HCEC 1CT (cell line): ENCODE measurements at places on chromosomes 1 and 21.
A peak's percentile ranks its signal among the peaks of the same experiment; 100 is the strongest.

- no peak for DNase-seq
These were observed 202.6 kb downstream of the NFIA start for GRCh38 chr1:61284936-61285335.

- DNase-seq, result no peak
These were observed 111.3 kb downstream of the SETD4 start for GRCh38 chr21:35948982-35949381.

DNA sequence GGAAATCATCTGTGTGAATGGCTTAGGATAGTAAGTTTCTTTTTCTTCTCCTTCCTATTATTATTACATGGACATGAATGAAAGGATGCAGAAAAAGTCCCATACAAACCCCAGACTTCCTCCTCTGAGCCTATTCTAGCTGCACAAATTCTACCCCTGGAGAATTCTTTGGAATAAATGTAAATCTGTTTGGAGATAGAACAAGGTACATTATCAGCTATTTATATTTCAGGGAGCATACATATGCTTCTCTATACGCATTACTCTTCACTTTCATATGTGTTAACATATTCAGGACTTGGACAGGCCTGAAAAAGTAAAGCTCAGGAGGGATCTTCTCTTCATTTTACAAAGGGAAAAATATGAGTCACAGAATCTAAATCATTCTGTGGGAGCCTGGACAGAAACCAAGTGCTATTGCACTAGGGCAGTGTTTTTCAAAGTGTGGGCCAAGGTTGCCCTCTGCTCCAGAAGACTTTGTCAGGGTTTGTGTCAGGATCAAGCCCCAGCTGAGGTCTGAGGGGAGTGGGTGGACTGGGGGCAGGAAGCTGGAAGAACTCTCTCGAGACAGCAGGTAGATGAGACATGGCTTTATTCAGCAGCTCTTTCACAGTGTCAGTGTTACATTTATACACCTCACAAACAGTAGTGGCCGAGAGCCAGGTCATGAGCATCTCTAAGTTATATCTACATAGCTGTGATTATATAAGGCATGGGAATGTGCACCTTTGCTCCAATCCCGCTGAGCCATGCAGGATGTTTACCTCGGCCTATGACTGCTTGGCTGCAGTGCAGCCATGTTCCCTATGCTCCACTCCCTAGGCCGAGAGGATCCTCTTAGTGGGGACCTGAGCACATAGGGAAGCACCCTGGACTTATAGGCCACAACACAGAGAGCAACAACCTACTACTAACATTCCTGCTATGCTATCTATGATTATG lies 114.3 kb downstream of the GDAP2 start:
- peak; percentile 66 for DNase-seq

GRCh38 chr1:156913809-156914387 lies 6.5 kb upstream of the LRRC71 start:
- DNase-seq, result no peak

- DNase-seq, result no peak
These were observed 2.5 kb downstream of the KRTAP10-4 start for GRCh38 chr21:44576025-44576420.
